D341Med (cell line): ENCODE measurements at places on chromosomes 13 and 19.

- peak; percentile 62 for DNase-seq
These were observed 412 bp downstream of the ZNF528 start for GRCh38 chr19:52398081-52398441.

DNA sequence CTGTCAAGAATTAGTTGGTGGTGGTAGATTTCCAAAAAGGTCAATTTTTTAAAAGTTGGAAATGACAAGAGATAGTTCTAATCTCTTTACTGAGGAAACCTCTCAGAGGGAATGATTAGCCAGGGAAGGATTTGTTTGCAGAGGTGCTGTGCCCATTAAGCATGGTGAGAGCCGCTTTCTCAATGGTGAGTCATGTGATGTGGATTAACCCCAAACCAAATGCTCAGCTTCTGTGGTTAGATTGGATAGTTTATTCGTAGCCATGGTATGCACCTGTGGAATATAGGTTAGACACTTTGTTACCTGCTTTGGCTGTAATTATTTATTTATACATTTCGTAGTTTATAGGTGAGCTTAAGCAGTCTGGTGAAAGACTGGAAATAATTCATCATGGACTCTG, 7.1 kb downstream of the HNRNPM start:
- peak; percentile 66 for DNase-seq

- no peak for DNase-seq
These were observed 59.5 kb upstream of the CYSLTR2 start for GRCh38 chr13:48594096-48594815.

DNA sequence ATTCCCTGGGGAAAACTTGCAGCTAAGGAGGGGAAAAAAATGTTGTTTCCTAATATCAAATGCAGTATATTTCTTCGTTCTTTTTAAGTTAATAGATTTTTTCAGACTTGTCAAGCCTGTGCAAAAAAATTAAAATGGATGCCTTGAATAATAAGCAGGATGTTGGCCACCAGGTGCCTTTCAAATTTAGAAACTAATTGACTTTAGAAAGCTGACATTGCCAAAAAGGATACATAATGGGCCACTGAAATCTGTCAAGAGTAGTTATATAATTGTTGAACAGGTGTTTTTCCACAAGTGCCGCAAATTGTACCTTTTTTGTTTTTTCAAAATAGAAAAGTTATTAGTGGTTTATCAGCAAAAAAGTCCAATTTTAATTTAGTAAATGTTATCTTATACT, 33.6 kb downstream of the TNFSF11 start:
- DNase-seq, result no peak

- DNase-seq, result no peak
These were observed 298.8 kb downstream of the SHISA2 start for GRCh38 chr13:25752957-25753551.

DNA sequence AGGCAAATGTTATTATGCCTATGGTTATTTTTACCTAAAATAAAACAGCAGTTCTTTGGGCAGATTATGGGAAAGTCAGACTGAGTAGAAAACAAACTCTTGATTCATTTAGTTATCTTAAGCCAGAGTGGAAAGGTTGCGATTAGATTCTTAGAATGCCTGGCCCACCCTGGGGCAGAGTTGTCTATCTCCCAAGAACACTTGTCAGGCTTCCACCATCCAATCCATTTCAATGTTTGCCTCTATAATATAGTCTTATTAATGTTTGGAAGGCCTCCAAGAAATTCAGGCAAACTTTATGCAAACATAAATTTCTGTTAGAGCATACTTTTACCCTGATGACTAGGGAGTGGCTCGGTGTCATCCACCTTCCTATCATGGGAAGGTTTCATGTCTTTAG, 207.0 kb downstream of the SLITRK6 start:
- DNase-seq, result no peak

DNA sequence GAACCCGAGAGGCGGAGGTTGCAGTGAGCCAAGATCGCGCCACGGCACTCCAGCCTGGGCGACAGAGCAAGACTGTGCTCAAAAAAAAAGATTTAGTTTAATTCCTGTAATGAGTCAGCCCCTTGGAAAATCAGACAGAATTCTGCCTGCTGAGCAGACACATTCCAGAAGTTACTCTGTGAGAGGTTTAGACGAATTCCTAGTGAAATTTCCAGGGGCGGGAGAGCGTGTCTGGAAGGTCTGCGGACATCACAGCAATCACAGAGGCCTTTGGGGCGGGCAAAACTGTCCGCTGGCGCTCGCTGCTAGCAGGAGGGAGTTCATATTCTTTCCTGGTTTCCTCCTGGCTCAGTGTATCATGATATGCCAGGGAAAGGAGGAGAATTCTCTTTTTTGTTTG, 17.5 kb downstream of the MISP start:
- no peak for DNase-seq

DNA sequence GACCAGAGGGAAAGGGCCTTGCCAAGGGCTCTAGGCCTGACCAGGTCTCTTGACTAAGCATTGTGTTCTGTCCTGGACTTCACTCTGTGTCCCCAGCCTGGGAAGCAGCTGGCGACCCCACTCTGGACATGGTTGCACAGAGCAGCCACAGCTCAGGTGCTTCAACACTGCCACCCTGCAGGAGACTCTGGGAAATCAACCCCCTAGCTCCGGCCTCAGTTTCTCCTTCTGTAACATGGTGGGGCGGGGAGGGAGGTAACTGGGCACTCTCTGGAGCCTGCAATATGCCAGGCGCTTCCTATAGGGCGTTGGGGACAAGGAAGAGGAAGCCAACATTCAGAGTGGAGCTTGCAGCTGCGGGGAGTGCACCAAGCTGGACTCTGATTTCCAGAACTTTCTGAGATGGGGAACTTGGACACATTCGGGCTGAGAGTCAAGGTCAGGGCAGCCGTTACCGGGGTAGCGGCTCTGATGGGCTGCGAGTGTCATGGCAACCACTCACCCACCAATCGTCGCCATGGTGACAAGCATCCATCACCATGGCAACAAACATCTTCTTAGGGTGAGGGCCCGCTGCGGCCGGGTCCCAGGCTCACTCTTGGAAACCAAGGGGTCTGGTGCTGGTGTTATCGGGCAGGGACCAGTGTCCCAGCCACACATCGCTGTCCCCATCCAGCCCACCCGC, 12.8 kb downstream of the F2RL3 start:
- no peak for DNase-seq

DNA sequence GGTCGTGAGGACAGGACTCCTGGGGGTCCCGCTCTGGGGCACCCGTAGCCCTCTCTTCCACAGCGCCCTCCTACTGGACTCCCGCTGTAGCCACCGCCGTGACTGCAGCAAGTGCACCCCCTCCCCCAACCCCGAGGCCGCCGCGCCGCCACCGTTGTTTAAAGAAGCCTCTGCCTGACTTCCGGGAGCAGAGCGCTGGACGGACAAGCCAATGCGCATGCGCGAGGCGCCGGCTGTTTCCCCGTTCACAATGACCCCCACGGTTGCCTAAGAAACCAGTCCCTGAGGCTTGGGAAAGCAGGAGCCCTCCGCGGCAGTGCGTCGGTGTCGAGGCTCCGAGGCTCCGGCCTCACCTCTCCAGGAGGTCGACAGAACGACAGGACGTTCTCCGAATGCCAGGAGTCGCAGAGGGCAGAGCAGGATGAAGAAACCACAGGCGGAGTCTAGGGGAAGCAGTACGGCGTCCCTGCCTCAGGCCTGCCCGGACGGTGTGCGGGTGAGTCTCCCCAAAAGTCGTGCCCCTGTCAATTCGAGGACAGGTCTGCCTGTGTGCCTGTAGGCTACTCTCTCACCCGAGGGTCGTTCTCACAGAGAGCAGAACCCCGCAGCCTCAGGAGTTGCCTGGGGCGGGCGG, 70.5 kb upstream of the ZNF420 start:
- no peak for DNase-seq

- no peak for DNase-seq
These were observed 24.6 kb downstream of the CCNE1 start for GRCh38 chr19:29836409-29836825.

DNA sequence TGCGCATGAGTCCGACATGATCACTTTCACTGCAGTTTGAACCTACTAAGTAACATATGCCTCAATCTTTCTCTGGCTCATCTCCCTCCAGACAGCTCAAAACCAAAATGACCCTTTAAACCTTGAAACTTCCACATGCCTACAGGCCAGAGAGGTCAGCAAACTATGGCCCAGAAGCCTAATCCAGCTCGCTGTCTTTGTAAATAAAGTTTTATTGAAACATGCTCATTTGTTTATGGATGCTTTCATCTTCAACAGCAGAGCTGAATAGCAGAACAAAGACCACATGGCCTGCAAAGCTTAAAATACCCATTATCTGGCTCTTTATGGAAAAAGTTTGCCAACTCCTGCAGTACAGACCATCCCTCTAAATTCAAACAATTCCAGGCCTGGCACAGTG, 15.6 kb downstream of the FBXO46 start:
- DNase-seq, result no peak

- DNase-seq, result no peak
These were observed 16.8 kb downstream of the TEX29 start for GRCh38 chr13:111337206-111337605.

- no peak for DNase-seq
These were observed 730 bp upstream of the ABCC4 start for GRCh38 chr13:95301968-95302393.

DNA sequence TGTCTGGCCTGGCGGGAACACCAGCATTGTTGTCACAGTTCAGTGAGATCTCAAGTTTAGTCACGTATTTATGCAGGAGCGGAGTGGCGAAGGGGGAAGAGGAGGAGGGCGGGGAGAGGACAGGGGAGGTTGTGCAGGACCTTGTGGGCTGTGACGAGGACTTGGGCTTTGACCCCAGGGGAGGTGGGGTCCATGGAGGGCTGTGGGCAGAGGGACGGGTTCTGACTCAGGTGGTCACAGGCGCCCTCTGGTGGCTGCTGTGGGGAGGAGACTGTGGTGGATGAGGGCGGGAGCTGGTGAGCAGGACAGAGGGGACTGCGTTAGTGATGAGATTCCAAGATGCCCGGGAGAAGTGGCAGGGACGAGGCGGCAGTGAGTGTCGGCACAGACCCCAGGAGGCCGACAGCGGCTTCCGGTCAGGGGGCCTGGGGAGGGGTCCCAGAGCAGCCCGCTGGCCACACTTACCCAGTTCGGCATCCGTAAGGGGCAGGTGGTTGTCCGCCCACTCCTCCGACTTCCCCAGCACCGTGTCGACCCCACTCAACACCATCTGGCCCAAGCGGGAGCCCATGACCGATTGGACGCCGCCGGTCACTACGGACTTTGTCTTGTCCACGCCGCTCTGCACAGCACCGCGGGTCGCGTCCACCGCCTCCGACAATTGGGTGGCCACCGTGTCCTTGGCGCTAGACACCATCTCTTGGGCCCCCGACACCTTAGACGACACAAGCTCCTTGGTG, 15.7 kb downstream of the PLIN3 start:
- peak; percentile 88 for DNase-seq

GRCh38 chr19:50361290-50362029, 4.0 kb downstream of the NAPSA start:
- DNase-seq, result no peak

DNA sequence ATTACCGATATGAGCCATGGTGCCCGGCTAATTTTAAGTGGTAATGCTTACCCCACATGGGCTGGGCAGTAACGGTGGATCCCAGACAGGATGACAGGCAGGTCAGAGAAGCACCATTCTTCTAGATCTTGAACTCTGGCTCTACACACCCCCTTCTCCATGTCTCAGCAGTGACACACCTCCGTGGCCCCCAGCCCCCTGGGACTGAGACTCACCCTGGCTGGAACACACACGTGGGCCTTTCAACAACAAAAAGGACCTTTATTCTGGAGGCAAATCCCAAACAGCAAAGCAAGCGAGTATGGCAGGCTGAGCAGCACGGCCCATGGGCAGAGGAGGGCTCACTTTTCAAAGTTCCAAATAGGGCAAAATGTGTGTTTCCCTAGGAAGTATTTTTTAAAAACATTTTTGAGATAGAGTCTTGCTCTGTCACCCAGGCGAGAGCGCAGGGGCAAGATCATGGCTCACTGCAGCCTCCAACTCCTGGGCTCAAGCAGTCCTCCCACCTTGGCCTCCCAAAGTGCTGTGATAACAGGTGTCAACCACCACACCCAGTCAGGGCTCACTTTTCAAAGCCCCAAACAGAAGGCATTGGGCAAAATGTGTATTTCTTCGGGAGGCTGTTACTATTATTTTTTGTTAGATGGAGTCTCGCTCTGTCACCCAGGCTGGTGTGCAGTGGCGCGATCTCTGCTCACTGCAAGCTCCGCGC, 4.2 kb upstream of the PLIN4 start:
- no peak for DNase-seq

GRCh38 chr19:5553892-5554291, 13.9 kb downstream of the TINCR start:
- DNase-seq, result no peak

- no peak for DNase-seq
These were observed 11.6 kb upstream of the UFM1 start for GRCh38 chr13:38338089-38338488.

GRCh38 chr19:4241824-4242430, 5.0 kb upstream of the YJU2 start:
- no peak for DNase-seq

GRCh38 chr19:51145916-51146493, 3.9 kb downstream of the SIGLEC7 start:
- DNase-seq, result no peak

DNA sequence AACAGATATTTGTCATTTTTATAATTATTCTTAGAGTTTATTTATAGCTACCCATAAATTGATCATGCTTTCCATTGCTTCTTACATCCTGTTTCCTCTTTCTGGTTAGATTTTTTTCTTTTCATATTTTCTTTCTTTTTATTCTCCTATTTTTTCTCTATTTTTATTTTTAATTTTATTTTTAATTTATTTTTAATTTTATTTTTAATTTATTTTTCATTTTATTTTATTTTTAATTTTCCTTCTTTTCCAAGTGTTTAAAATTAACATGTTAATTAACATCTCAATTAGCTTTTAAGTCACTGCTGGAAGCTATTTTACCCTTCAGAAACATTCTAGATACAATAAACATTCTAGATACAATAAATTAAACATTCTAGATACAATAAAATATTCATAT, 269.6 kb downstream of the B3GLCT start:
- no peak for DNase-seq

DNA sequence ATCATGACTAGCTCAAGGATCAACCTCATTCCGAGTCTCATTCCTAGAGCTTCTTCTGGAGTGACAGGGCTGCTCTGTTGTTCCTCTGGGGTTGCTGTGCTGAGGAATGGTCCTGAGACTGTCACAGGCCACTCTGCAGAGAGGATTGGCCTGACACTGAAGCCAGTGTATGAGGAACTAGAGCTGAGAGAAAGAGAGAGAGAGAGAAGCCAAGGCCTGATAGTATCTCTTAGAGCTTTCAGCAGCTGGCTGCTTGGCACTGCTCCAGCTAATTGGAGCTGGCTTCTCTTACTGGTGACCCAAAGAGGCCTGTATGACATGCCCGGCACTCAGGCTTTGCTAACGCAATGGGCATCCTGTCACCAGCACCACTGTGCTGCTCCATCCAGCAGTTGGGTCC, 73.4 kb upstream of the FLT1 start:
- DNase-seq, result no peak

- DNase-seq, result no peak
These were observed 121.8 kb upstream of the PCDH9 start for GRCh38 chr13:67351909-67352308.

- DNase-seq, result no peak
These were observed 38.7 kb upstream of the CYSLTR2 start for GRCh38 chr13:48615049-48615448.
